Stomach (tissue), 19 donors: ENCODE measurements at places on chromosomes 6 and 20. TPM values are rescaled to one million over a fixed set of nuclear protein-coding genes. Genes with fewer than 3 reads are reported as not detected.

DNA sequence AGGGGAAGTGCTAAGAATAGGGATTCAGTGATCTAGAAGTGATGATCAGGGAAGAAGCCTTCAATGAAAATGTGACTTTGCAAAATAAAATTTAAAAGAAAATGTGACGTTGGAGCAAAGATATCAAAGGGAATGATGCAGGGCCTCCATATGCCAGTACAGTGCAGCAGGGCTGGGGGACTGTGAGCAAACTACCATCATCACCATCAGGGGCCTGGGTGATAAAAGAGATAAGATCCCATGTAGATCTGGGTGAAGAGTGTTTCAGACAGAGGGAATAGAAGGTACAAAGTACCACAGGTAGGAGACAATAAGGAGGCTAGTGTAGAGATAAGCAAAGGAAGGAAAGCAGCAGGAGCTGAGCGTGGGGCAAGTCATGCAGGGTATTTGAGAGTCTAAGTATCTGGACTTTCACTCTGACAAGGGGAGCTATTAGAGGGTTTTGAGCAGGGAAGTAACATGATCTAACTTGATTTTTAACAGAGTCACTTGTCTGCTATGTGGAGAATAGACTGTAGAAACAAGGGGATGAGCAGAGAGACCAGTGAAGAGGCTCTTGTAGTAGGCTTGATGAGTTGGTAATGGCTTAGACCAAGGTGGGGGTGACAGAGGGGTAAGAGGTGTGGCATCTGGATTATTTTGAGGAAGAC, 295.6 kb downstream of the ZFAND3 start:
- no peak for DNase-seq

DNA sequence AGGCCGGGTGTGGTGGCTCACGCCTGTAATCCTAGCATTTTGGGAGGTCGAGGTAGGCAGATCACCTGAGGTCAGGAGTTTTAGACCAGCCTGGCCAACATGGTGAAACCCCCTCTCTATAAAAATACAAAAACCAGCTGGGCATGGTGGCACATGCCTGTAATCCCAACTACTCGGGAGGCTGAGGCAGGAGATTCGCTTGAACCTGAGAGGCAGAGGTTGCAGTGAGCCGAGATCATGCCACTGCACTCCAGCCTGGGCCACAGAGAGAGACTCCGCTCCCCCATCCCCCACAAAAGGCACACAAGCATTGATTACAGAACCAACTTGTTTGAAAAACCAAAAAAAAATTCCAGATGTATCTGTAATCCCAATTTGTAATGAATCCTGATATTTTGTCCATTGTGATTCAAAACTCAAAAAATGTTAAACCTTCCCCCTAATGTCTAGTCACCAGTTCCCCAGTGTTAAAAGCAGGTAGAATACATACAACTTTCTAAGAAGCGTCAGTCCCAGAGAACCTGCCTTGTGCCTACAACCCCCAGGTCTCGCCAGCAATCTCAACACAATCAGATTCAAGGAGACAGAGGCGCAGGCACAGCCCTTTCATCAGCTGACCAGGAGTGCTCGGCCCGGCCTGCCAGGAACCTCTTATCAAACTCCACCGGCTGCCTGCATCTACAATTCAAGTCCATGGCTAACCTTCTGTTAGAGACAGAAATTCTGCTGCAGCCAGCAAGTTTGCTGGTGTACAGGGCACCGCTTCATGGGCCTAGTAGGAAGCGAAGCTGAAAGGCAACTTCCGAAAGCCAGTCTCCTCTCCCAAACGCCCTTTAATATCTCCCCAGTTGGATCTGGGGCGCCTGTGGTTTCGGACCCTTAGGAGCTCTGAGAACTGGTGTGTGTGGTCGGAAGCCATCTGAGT, 2.1 kb downstream of the EZR start:
- DNase-seq: peak; percentile 81

- no peak for DNase-seq
Observed at GRCh38 chr6:37502703-37503291, 3.1 kb upstream of the CCDC167 start.

Gene LY6G6C
- not detected for total RNA-seq

Gene KIF25
- total RNA-seq: not detected

DNA sequence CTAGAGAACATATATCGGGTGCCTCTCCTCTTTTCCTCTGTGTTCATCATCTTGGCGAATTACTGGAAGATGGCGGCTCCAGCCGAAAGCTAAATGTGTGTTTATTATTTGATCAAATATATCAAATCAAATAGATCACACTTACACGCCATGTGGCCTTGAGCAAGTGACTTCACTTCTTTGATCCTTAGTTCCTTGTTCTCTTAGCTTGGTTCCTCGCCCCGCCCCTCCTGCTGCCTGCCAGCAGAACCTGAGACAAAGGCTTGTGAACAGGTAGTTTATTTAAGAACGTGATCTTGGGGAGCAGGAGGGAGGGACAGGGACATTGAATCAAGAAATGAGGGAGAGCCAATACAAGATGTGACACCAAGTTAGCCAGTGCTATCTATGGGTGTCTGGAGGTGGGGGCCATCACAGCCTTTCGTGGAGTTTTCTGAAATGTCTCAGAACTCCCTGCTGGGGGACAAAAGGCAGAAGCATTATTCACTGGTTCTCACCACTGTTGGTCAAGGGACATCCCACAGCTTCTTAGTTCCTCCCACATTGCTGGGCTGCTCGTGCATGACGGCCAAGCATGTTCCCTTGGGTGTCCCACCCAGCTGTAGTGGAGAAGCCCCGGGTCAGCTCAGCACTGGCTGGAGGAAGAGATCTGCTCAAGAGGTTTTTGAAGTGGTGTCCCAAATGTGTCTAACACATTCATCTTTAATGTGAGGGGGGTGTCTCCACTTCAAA, 44.9 kb upstream of the RNF24 start:
- peak; percentile 83 for DNase-seq

- DNase-seq: peak; percentile 47
Observed at GRCh38 chr6:36318690-36319435, 17.8 kb downstream of the BNIP5 start.

Gene PRSS35
- not detected for total RNA-seq

Gene ENPP4
- 17.9 TPM for total RNA-seq

DNA sequence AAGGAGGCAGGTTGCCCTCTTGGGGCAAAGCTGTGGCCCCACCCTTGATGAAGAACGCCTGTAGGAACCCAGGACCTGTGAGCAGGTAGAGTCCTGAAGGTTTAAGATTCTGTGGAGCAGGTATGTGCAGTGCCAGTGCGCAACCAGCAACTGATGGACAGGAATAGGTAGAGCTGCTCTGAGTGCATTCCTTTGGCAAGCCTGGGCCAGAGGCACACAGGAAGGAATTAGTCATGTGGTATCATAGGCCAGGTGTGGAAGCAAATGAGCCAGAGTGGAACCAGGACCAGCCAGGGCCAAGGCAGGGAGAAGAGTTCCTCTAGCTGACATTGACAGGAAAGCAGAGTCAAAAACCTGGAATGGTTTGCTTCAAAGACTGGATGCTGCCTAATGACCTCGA, 1.4 kb upstream of the KHDC1 start:
- DNase-seq: no peak

- DNase-seq: no peak
Observed at GRCh38 chr6:48213076-48213788, 102.2 kb upstream of the PTCHD4 start.

GRCh38 chr6:154447954-154448353, 62.5 kb downstream of the CNKSR3 start:
- peak; percentile 76 for DNase-seq

- DNase-seq: no peak
Observed at GRCh38 chr20:6104493-6105188, 18.2 kb downstream of the FERMT1 start.

Gene OPRM1
- not detected for total RNA-seq

DNA sequence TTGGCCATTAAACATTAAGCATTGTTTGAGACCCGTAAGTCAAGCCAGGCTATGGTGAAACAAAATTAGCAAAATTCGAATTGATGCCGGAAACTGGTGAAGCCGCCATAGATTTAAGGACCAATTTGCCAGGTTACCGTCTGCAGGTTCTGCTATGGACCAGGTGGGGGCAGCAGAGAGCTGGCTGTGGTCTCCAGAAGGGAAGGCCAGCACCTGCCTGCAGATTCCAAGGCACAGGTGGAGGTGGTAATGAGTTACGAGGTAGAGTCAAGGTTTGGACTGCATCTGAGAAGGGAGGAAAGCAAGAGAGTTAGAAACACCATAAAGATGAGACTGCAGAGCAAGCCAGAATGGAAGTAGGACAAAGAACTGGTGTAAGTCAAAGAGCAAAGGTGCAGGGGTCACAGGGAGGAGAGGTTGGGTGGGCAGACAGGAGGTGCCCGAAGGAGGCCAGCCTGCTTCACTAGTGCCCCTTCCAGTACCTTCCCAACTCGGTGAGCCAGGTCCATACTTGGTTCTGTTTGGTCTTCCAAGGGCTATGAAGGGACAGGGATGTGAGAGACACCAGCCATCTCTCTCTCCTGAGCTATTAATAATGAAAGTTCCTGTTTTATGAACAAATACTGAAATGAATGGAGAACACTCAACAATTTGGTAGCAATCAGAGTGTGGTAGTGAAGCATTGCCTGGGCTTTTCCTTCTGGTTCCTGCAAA, 131.6 kb upstream of the ESR1 start:
- peak; percentile 81 for DNase-seq

DNA sequence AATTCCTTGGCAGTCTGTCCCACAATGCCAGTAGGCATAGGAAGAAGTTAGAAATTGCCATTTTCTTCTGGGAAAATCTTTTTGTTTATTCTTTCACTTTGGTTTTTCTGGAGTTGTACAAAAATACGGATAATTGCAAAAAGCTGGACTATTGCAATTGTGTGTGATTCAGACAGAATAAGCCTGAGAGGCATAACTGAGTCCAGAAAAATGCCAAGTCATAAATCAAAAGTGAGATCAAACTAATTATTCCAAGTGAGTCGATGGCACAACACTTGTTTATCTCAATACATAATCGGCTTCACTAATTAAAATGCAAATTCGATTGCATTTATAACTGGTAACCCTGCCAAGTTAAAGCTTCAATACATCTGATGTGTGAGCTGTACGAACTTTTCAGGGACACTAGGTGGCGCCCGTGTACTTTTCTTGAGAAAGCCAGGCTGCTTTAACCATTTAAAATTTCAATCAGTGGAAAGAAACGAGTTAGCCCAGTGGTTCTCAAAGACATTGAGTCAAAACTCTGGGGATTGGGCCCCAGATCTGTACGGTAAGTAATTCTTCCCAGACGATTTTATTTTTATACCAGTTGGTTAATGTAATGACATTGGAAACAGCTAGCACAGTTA, 102.6 kb downstream of the LAMP5 start:
- DNase-seq: peak; percentile 81

- no peak for DNase-seq
Observed at GRCh38 chr6:166257911-166258318, 50.3 kb downstream of the PRR18 start.

Gene GMEB2
- total RNA-seq: 5.8 TPM
